ENCODE measurements at places on chromosomes 3 and 15.

DNA sequence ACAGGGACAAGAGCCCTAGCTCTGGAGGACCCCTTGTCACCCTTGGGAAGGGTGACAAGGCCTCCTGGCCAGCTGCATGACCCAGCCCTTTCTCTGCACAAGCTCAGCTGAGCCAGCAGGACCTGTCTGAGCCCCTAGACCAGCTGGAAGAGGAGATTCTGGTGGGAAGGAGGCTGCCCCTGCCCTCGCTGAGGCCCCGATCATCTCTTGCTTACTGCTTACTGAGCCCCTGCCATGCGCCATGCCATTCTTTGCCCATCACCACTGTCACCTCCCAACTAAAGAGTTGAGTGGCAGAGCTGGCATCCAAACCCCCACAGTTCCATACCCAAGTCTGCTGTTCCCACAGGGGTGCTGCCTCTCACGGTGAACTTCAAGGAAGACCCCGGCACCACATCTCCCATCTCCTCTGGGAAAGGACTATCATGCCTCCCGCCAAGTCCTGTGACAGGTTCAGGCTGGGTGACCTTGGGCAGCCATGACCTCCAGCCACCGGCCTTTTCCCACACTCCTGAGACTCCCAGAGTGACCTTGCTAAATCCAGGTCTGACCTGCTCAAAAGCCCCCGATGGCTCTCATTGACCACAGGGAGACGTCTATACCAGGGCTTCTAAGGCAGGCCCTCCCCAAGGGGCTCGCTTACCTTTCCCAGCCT lies 34.0 kb downstream of the ACSBG1 start:
- no peak for DNase-seq

- no peak for DNase-seq
Observed at GRCh38 chr3:147195887-147196286, 210.5 kb downstream of the ZIC4 start.

DNA sequence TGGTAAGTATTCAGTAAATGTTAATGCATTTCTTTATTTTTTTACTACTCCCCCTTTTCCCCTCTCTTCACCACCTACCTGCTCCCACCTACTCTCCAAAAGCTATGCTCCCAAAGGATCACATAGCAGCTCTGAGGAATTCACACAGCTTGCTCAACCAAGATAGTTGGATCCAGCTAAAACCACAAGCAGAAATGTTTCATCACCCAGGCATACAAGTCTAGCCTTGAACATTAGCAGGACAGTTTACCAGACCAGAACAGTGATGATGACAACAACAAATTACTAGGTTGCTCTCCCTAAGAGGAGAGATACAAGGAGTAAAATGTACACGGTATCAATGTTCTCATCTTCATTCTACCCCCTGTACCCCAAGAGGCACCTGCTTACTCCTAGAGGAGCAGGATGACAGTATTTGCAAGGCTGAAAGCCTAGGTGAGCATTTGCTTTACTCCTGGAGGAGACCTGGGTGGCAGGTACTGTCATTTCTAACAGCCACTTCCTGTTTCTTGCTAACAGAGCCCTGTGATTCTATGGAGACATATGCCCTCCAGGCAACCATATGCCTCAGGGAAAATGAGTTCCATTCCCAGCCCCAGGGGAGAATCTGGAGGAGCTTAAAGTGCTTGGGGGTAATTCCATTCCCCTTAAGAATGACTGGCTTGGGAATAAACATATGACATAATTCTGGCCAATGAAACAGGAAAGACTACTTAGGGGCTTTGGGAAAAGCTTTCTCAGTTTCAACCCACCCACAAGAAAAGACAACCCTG lies 237.5 kb downstream of the NTRK3 start:
- no peak for DNase-seq

DNA sequence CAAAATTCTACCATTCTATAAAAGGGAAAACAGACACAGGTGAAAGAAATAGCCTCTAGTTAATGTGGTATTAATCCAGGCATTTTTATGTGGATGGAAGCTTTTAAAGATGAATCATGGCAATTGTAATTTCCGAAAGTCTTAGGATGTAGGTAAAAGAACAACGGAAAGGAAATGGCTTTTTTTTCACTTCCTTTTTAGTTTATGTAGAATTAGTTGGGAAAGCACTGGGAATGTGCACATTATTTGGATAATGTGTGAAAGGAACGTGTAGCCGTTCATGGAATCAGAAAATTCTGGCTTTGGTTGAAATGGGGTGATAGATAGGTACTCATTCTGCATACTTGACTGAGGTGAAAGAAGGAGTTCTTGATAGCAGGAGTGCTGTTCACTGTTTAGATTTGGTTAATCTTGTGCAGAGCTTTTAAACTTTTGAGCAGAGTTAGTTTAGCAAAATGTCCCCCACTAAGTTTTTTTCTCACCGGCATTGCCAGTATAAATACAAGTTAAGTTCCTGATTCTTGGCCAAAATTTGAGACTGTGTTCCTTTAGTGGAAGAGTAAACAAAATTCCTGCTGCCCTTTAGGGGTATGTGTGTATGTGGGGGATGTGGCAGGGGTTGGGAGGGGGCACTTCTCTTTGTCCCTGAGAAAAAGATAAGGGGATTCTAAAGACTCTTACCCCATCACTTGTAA lies 20.2 kb upstream of the UTS2B start:
- DNase-seq: no peak

DNA sequence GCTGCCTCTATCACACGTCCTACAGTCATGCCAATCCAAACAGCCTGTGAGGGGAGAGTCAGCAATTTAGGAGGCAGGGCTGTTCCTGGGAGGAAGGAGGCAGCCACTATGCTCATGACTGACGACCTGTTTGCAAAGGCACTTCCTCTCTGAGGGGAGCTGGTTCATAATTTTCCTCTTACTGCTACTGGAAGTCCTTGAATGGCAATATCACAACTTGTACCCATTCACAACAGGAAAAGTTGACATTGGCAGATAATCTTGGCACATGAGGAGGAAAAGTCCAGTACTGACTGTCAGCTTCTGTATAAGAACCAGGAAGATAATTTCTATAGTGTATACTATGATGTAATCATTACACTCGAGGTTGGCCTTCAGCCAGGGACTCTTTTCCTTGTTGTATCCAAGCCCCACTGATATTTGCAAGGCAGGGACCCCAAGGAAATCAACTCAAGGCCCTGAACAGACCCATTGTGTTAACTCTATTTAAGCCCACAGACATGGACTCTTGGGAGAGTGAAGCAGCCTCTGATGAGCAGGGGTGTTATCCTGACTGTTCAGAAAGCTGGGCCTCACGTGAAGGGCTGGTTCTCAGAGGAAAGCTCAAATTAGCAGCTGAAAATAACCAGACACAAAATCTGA lies 267.3 kb upstream of the ADAMTS9 start:
- DNase-seq: no peak
